ENCODE measurements at places on chromosomes 5 and 9.

- no peak for DNase-seq
Observed at GRCh38 chr5:143108498-143109128, 294.9 kb downstream of the NR3C1 start.

GRCh38 chr5:54492178-54492577 lies 25.4 kb upstream of the SNX18 start:
- DNase-seq, result peak; percentile 41

- DNase-seq, result no peak
Observed at GRCh38 chr5:144122081-144122480, 48.4 kb downstream of the YIPF5 start.

GRCh38 chr5:54531546-54531945 lies 14.0 kb downstream of the SNX18 start:
- DNase-seq, result peak; percentile 43

GRCh38 chr5:1204693-1205242 lies 3.4 kb downstream of the SLC6A19 start:
- DNase-seq, result peak; percentile 20

DNA sequence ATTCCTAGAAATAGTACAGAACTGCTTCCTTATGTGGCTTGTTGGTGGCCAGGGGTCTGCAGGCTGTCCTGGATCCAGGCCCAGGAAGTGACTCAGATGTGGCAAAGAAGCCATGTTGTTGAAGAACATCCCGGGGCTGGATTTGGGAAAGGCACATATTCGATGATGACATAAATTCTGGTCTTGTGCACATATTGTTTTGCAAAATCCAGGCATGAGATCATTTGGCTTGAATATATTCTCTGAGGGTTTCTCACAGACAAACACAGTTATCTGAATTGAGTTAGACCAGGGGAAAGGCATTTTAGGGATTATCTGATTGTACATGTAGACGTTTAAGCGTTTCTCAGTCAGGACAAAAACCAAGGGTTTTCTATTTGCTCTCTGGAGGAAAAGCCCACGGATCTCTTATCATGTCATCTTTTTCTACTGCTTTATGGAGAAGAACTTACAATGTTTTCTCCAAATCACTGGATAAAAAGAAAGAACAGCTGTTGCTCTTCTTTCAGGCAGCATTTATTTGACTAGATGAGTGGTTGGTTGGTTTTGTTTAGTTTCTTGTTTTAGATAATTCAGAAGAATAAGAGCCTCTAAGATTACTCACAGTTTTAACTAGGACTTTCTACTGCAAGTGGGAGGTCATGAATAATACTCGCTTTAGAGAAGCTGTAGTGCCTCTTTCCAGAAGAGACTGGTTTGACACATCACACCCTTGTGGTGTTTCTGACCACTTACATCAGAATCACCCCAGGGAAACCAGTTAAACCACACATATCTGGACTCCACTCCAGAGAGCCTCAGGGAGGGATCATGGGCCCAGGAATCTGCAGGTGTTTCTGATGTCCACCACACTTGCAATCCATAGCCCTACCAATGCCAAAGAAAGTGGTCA lies 29.5 kb upstream of the LHFPL2 start:
- DNase-seq, result peak; percentile 96

DNA sequence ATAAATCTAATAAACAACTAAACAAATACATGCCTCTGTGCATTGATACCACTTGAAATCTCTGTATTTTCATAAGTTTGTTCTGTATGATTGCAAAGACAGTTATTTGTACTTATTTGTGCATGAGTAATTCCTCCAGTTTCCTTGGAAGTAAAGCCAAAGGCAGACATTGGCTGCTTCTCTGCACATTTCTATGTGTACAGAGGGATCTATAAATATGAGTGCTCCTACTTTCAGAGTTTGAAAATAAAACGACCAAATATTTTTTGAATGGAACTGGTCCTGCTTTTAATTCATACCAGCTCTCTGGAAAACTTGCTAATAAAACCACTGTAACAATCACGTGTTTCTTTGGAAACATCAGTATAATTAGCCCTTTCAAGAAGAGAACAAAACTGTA lies 306.5 kb downstream of the MAN2A1 start:
- no peak for DNase-seq

DNA sequence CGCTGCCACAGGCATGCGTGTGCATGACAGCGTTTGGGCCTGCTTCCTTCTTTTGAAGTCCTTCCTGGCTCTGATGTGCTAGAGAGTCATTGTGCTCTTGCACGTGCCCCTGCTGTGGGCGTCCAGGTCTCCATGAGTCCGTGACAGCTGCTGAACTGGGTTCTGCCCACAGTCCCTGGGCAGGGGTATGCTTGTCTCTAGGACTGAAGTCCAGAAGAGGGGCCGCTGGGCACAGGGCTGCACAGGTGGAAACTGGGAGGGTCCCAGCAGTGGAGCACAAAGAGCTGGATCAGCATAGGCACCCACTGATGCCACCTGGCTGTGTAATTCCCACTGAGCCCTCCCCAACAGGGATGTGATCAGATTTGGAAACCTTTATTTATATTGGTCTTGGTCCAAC lies 169.4 kb downstream of the IRX2 start:
- no peak for DNase-seq

DNA sequence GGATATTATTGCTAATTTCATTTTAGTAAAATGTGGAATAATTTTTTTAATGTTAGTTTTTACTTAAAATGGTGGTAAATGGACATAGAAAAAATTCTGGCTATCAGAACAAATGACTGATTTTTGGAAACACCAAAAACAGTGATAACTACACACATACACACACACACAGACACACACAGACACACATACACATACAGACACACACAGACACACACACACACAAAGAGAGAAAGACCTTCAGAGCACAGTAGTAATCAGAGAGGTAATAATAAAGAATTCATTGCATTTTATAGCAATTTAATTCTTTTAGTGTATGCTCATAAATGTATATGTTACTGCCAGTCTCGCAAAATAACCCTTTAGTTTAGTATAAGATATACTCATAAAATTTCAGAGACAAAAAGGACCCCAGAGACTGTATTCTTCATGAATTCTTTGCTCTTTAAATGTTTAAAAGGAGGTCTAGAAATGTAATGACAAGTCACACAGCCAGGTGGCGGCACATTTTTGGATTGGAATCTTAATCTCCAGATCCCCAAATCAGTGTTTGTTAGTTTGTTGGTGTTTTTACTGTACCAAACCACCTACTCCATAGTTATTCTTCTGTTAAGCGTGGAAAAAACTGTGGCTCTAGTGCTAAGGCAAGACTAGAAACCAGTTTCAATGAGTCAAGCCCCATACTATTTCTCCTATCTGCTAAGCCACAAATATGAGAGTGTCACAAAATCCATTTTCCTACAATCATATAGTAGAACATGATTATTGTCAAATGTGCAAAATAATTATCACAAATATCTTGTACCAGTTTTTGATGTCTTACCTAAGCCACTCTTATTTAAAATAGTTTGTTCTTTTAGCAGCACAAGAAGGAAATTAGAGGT lies 109.9 kb downstream of the EDIL3 start:
- peak; percentile 29 for DNase-seq

GRCh38 chr5:80255431-80255810 lies 427 bp downstream of the SERINC5 start:
- DNase-seq, result peak; percentile 70

DNA sequence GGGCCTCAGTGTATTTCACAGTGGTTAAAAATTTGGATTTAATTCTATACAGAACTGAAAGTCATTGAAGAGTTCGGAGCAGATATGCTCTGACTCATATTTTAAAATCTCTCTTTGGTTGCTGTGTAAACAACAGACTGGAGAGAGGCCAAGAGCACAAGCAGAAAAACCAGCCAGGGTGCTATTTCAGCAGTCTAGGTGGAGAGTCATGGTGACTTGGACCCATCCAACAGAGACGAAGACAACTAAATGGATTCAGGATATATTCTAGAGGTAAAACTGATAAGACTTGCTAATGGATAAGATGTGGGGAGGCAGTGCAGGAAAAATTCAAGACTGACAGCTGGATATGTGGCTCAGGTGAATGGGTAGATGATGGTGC lies 168.9 kb downstream of the MAPKAP1 start:
- DNase-seq, result peak; percentile 92

GRCh38 chr9:136386018-136386417 lies 12.5 kb upstream of the CARD9 start:
- DNase-seq, result no peak

GRCh38 chr5:64612344-64612961 lies 77.8 kb upstream of the SHISAL2B start:
- peak; percentile 73 for DNase-seq

DNA sequence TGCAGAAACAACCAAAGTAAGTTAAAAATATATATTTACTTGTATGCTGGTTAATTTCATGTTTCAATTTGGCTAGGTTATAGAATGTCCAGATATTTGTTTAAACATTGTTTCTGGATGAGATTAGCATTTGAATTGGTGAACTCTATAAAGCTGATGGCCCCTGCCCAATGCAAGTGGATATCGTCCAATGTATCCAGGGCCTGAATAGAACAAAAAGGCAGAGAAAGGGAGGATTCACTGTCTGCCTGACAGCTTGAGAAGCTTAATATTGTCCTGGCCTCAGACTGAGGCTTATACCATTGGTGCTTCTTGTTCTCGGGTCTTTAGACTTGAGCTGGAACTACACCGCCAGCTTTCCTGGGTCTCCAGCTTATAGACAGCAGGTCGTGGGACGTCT lies 446.7 kb upstream of the ACTBL2 start:
- DNase-seq, result no peak

DNA sequence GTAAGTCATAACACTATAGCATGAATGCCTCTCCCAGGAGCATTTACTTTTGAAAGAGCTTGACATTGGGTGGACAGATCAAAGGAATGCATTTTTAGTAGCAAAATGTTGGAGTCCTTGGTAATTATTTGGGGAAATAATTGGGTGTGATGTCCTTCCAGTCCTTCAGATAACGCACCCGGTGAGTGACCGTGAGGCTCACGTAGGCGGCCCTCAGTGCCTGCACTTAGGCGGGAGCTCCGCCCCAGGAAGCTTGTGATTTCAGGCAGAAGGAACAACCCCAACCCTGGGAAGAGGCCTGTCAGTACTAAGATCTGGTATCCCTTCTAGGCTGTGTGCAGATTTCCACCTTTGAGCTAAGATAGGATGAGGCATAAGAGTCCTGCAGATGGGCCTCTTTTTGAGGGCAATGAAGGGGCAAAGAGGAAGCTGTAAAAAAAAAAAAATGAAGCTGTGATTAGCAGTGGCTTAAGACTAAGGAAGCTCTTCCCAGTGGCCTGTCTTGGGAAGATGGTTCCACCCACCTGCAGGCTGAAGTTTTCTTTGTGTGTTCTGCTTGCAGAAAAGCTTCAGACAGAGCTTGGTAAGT lies 14.9 kb downstream of the BTNL9 start:
- DNase-seq, result no peak

GRCh38 chr9:128411364-128412119 lies 9.1 kb upstream of the CERCAM start:
- DNase-seq, result no peak

- peak; percentile 81 for DNase-seq
Observed at GRCh38 chr9:137085920-137086530, 760 bp upstream of the MAN1B1 start.

- no peak for DNase-seq
Observed at GRCh38 chr9:14780251-14780650, 57.7 kb upstream of the CER1 start.

- no peak for DNase-seq
Observed at GRCh38 chr5:110001648-110002047, 311.9 kb downstream of the MAN2A1 start.

Data from EH (cell line).